Activated CD8-positive, alpha-beta memory T cell treated with anti-CD3 and anti-CD28 coated beads for 4 hours (primary cell): ENCODE measurements at places on chromosomes 16 and 17.

DNA sequence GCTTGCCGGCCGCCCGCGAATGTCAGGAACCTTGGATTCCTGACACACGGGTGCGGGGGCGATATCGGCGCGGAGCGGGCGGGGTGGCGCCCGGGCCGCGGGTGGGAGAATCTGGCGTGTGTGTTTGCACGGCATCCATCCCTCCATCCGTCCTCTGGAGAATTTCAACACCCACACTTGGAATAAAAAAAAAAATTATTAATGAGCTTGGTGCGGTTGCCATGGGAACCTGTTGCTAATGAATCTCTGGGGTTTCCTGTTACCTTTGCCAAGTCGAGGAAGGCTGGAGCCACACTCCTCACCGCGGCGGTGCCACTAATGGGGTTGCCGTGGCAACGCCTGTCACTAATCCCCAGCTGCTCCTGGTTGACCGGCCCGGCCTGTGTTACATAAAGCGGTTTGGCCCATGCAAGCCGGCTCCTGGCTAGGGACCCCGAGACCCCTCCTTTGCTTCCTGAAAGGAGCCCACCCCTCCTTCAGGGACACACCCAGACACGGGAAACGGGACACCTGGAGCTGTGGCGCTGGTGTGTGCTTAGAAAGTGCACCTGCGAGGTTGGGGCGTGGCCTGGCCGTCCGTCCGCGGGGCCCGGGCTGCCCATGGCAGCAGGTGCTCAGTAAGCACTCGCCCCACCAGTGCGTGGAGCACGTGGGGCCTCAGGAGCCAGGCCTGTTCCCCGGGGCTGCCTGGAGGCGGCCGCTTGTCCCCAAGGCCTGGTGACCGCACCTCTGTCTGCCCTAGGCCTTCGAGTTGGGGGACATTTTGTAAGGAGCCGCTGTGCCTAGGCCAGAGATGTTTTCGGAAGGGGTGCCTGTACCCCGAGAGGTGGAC, 14.6 kb downstream of the CACNA1H start:
- DNase-seq = no peak

DNA sequence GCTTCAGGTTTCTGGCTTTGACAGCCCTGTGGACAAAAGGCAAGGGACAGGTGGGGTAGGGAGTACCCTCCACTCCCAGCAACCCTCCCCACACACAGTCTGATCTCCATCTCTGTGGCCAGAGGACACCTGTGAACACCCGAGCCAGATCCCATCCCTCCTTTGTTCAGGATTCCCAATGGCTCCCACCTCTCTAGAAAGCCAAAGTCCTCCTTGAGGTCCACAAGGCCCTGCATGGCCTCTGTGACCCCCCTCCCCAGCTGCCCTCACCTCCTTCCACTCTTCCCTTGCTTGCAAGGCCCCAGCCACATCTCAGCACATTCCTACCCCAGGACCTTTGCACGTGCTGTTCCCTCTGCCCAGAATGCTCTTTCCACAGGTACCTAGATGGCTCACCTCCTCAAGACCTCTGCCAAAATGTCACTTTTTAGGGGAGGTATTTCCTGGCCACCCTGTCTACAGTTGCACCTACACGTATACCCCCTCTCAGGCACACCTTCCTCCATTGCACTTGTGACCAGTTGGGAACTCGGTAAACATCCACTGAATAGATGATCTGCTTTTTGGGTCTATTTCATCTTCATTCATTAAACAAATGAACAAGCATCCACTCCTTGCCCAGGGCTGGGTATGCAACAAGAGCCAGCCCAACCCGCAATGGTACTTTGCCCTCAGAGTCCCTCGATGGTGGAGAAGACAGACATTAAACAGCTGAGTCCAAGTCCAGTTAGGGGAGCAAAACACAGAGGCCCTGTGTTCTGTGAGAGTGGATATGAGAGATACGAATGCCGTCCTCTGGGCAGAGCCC, 107.0 kb downstream of the CRLF3 start:
- DNase-seq = no peak

- DNase-seq = no peak
Observed at GRCh38 chr16:30787613-30788378, 791 bp upstream of the ZNF629 start.

DNA sequence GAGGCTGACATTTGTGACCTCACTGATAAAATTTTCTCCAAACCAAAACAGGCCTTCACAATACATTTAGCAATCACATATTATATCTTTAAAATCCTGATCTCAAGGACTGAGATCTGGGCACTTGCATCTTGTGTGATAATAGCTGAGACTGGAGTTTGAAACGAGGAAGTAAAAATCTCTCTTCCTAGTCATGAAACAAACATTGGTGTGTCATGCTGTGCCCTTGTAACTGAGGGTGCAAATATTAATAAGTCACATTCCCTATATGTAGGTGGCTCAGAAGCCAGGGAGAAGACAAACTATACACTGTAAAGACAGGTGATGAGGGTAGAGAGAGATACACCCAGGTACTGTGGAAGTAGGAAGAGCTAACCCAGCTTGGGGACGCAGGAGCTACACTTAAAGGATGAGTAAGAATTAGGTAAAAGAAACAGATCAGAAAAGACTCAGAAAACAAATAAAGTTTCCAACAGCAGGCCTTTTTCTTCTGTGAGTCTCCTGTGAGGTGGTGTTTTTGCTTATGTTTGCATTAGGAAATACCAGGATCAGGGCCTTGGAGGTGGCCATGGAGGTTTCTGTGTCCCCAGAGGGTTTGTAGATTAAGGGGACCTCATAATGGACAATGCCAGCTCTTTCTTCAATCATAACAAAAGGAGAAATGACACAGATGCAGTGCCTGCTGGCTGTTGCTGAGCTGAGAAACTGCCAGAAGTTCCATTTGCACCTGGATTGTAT, 335.7 kb downstream of the GRIN2A start:
- DNase-seq = no peak

DNA sequence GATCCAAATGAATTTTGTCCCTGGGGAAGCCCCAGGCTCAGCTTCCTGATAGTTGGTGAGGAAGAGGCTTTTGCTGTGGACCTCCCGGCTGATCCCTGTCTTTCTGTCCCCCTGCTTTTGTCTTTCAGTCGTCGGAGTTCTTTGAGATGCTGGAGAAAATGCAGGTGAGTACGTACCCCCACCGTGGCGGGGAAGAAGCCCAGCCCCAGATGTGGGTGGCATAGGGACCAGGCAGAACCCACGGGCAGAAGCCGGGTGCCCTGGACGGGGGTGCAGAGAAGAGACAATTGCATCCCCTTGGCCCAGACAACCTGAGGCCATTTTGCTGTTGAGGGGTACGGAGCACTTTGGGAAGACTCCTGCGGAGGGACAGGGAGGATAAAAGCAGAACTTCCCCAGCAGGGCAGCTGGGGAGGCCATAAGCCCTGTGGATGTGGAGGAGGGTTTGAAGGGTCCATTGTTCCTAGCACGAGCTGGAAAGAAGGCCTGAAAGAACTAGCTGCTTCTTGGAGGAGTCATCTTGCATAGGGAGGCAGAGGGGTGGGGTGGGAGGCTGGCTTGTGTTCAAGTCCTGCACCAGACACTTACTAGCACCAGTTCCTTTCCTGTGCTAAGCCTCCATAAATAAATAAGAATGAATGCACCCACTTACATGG, 105.6 kb downstream of the OR1D5 start:
- DNase-seq = no peak

DNA sequence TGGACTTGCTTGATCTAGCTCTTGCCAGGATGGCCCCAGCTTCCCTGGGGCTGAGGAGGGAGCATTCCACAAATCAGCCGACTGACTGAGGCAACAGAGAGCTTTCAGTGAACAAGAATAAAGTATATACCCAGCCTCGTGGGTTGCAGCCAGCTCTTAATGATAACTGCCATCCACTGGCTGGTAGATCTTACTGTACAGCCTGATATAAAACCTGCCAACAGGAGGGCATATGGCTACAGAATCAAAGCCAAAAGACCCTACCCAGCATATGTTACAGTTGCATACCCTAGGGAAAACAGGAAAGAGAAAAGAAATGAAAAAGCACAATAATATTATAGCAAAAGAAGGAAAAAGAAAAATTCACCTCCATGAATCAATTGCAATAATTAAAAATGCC, 775.9 kb upstream of the KIF2B start:
- DNase-seq = no peak

- no peak for DNase-seq
Observed at GRCh38 chr16:76335180-76335974, 58.2 kb downstream of the CNTNAP4 start.

GRCh38 chr17:52276381-52277008, 118.0 kb upstream of the CA10 start:
- no peak for DNase-seq

DNA sequence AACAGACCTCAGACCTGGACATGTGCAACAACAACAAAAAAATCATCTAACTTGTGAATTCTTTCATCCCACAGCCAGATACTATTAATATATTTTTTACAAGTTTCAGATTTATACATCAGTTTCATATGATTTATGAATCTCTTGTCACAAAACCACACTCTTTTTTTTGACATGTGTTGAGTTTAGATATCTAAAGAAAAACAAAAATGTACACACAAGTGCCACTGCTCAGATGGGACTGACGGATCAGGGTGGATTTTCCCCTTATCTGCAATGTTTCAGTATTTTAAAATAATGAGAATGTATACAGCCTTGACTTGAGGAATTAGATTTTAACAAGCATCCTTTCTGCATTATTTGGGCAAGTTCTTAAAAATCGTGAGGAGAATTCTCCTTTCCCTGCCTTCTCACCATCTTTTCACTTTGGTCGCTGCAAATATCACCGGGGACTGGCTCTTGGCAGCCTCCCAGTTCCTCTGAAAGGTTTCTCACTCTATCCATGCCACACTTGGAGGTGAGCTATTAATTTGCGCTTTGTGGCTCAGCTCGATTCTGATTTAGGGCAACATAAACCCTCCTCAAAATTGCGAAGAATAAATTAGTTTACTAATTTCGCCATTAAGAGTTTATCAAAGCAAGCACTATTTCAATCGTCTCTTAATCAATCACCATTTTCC, 225.7 kb downstream of the XYLT1 start:
- DNase-seq = no peak

GRCh38 chr16:53999841-54000240, 286.7 kb downstream of the IRX3 start:
- no peak for DNase-seq

- no peak for DNase-seq
Observed at GRCh38 chr17:1978396-1978949, 46.7 kb downstream of the RTN4RL1 start.

DNA sequence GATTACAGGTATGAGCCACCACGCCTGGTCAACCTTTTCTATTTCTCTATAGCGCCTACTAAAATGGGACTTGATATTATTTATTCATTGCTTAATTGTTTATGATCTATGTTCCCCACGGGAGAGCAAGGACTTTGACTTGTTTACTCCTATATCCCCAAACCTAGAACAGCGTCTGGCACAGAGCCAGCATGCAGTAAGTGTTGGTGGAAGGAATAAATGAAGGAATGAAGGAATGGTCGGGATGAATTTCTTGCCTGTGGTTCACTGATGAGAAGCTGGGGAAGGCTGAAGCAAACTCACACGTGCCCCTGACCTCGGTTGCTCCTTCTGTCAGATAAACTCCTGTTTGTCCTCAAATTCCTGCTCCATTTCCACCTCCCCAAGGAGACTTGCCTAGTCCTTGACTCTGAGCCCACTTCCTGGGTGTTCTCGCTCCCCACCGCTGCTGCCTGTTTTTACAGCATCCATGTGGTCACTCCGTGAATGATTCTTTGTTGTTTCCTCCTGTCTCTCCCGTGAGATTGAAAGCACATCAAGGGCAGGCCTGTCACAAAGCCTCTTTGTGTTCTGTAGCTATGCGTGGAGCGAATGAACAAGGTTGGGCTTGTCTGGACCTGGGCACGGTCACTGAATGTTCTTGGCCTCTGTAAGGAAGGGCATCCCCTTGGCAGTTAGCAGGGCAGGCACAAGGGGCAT, 17.3 kb downstream of the C17orf100 start:
- no peak for DNase-seq

DNA sequence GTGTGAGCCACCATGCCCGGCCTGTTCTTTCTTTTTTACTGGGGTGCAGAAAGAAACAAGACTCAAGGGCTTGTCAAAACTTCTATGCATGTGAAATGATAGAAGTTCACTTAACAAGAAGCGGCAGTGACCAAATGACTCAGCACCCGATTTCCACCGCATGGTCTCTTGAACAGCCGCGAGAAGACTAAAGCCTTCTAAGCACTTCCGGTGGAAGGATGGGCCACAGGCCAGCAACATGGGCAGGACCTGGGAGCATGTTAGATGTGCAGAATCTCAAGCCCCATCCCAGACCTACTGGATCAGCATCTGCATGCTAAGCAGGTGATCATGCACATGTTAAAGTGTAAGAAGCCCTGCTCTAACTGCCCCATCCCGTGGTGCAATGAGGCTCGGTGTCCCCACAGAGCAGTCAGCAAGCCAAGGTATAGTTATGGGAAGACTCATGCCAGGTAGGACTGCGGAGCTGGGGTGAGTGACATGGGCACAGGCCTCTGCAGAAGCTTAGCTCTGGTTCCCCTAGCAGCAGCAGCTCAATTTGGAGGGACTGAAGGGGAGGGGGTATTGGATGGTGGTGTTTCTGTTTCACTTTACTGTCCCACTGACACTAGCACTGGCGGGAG, 88.5 kb upstream of the HNF1B start:
- no peak for DNase-seq

DNA sequence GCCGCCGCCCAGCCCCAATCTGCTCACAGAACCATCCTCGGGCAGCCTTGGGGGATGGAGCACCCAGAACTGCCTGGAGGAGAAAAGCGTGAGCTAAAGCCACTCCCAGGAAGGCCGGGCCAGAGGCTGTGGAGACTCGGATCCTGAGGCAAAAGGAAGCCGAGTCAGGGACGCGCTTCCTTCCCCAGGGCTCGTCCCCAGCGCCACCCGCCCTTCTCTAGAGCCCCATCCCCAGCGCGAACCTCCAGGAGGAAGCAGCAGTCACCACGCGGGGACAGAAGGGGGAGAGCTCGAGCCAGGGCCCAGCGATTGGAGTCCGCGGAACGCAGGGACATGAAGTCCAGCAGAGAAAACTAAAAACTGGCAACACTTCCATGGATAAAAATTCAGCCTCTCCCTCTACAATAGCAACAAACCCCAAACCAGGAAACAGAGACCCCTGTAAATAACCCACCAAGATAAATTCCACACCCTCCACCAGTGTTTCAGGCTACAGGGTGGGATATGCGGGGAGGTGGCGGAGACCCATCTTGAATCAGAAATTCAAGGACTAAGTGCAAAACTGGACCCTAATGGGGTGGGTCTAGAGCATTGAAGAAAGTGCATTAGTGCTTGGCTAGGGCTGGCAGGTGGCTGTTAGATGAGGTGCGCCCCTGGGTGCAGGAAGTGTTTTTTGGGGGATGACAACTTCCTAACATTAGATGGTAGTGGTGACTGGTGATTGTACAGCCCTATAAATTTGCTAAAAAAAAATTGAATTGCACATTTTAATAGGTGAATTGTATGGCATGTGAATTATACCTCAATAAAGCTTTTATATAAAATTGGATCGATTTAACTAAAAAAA, 116.1 kb upstream of the METRNL start:
- DNase-seq = no peak
